ENCODE measurements at places on chromosomes 1 and 21.

DNA sequence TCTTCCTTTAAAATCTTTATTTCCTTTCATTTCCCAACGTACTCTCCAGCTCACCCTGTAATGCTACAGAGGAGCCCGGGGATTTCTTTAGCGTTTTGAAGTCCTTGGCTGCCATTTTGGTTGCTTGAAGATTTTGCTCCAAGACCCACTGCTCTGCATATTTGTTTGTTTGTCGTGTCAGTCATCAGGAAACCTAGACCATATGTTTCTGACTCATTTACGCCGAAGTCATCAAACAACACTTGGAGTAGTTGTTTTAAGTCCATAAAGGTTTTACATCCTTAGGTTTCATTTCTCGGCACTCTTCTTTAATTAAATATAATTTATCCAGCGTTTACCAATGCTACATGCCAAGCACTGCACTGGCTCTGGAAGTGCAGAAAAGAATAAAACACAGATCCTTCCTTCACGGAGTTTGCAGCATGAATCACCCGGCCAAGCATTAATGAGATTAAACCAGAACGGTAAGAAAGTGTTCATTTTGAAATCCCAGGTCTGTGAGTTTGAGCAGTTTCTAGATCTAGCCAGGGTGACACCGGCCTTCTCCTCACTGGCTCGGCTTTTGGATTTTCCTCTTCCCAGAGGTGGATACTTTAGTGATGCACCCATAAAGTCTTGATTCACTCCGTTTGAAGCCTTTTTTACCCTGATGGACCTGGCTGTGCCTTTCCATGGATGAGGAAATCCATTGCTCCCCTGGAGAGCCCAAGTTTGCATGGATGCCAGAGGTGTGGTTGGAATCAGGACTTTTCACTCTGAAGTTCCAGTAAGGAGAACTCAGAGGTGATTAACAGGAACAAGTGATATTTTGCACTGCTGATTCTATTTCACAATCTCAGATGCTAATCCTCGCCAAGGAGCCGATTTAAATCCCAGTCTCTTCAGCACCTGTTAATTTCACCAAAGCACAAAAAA is 109.3 kb downstream of the KAZN start:
- no peak for DNase-seq

GRCh38 chr1:22709891-22710700 is 543 bp upstream of the EPHB2 start:
- peak; percentile 49 for DNase-seq

- no peak for DNase-seq
Observed at GRCh38 chr1:19232524-19232846, 18.8 kb downstream of the EMC1 start.

- DNase-seq, result peak; percentile 36
Observed at GRCh38 chr1:84972377-84972987, 24.4 kb downstream of the MCOLN2 start.

DNA sequence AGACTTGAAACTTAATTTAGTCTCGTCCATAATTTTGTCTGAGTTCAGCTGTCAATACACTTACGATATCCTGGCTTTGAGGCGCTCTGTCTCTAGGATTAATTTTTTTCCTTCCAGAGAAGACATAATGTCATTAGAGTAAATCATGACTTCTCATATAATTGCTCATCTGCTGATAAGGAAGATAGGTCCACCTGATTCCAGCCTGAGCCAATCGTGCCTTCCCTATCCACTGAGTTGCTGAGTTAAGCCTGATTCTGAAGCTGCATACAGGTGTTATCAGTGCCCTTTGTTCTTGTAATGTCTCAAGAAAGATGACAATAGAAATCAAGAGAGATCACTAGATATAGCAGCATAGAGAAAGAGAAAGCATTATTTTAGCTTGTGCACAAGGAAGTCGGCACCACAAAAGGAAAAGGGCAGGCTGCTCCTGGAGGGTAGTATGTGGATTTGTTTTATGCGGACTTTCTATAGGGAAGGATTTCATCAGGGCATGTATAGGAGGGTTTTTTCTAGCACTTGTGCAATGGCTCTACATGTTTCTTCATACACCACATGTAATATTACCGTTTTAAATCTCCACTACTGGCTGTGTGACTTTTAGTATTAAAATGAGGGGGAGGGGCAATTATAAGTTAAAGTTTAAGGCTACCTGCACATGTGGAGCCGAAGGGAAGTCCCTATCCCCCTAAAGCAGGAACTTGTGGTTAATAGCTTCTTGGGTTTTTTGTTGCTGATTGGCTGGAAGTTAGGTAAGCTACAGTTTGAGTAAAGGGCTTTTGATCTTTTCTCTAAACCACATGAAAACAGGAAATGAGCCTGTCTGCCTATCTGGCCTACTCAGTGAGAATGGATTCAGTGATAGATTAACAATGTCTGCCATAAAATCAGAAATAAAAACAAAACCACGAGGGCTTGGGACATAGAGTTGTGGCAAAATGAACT is 133.4 kb downstream of the PLPPR5 start:
- DNase-seq, result peak; percentile 3

DNA sequence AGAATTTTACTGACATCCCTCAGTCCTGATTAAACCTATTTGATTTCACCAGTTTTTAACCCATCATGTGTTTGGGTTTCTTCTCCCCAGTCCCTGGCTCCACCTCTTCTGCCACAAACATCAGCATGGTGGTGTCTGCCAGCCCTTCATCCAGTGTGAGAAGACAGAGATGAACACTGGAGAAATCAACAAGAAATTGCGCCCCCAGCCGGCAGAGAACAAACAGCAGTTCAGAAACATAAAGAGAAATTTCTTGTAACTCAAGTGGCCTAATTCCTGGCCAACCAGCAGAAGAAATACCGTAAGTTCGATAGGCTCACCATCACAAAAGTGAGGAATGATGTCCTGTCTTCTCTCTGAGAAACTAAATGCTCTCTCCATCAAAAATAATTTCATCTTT is 18.3 kb downstream of the S100A11 start:
- DNase-seq, result peak; percentile 8

- no peak for DNase-seq
Observed at GRCh38 chr1:217063172-217063908, 340.1 kb upstream of the ESRRG start.

- no peak for DNase-seq
Observed at GRCh38 chr1:201894343-201895119, 5.8 kb downstream of the SHISA4 start.

GRCh38 chr1:161933592-161934588 is 89.8 kb downstream of the OLFML2B start:
- no peak for DNase-seq

DNA sequence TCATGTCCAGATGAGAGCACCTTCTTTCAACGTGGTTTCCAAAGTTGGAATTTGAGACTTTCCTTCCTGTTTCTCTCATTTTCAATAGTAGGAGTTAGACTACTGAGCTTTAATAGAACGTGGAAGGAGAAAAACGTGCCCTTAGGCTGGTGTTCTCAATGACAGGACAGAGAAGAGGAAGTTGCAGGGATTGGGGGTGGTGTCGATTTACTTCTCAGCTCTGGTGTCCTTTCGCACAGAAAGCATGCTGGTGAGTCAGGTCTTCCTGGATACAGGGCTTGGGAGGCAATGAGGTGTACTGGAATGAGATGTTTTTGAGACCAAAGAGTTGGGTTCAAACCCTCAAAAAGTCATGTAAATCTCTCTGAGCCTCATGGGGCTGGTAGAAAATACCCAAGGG is 67.1 kb downstream of the HIVEP3 start:
- DNase-seq, result peak; percentile 67

DNA sequence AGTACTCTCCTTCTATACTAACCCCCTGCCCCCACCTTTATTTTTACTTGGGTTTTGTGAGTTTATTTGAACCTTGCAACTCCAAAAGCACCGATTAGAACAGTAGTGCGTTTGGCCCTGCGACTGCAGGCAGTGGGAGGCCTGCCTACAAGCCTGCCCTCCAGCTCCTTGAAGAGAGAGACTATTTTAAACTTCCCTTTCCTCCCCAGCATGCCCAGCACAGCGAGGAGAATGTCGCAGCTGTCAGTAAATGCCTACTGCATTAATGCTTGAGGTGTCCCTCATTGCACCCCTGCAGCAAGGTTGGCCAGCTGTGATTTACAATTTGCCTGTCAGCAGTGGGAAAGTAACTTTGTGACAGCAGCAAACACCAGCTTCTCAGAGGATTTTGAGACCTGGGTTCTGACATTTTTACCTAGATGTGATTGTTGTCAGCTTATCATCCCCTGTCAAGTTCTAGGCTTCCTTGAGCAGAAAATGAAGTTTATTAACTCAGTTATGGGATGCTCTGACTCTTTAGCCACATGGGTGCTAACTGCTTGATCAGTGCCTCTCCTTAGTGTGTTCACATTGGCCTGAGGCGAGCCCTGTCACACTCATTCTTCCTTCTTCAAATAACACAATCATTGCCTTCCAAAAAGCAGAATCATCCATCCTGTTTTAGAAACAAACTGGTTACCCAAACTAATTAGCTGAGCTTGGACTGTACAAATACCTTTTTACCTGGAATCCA is 170.6 kb downstream of the PDE4B start:
- DNase-seq, result no peak

GRCh38 chr1:163263818-163264655 is 57.7 kb upstream of the NUF2 start:
- no peak for DNase-seq
